Activated CD4-positive, alpha-beta T cell treated with anti-CD3 and anti-CD28 coated beads for 36 hours (primary cell): ENCODE measurements at places on chromosomes 2 and 18. TPM values are rescaled to one million over a fixed set of nuclear protein-coding genes. Genes with fewer than 3 reads are reported as not detected.

Gene PLCD4
- 0.18 TPM for total RNA-seq

Gene DSG3
- not detected for total RNA-seq

Gene TP53I3
- 1.0 TPM for total RNA-seq

Gene FEV
- not detected for total RNA-seq

Gene LTBP1
- 0.26 TPM for total RNA-seq

Gene PKDCC
- not detected for total RNA-seq

Gene GALNT14
- 0.83 TPM for total RNA-seq

Gene MALL
- 1.6 TPM for total RNA-seq

GRCh38 chr2:151730262-151730975, 3.9 kb downstream of the NEB start:
- no peak for DNase-seq

DNA sequence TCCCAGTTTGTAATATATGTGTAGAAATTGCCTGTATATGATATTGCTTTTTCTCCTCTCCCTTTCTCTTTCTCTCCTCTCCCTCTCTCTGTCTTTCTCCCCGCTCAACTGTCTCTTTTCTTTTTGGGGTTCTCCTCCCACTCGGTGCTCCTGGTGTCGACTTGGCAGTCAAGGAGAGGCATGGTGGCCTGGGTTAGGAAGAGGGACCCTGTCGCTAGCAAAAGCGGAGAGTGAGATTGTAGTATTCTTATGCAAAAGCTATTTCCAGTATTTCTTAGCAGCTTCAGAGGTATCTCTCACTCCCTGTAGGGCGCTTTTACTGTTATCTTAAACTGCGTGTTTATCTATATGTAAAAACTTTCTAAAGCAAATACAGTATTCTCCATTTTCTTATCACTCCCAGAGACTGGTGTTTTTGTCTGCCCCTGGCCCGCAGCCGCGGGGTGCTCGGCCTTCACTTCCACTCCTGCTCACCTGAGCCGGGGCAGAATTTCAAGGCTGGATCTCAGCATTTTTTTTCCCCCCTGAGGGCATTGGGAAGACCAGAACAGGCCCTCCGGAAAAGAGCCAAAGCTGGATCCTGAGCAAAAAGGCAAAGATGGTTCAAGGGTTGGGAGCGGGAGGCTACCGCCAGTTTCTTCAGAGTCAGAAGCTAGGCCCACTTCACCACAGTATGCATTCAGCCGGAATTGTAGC, 4.3 kb downstream of the SIX3 start:
- DNase-seq = no peak

GRCh38 chr2:3122525-3122924, 255.1 kb downstream of the EIPR1 start:
- DNase-seq = no peak

DNA sequence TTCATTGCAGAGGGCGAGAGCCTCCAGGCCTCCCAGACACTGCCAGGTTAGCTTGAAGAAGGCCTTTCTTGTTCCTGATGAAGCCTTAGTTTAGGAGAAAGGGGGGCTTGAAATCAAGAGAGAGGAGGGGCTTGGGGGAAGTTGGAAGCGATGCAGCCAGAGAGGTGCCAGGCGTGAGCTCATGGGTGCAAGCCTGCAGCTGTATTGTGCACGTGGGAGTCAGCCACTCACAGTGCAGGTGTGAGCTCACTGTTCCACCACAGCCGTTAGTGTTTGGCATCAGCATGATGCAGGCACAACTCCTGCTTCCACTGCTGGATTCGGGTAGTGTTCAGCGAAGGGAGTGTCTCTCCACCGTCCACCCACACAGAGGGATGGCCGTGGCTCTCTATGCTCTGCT, 68.4 kb upstream of the ALPP start:
- peak; percentile 74 for DNase-seq

DNA sequence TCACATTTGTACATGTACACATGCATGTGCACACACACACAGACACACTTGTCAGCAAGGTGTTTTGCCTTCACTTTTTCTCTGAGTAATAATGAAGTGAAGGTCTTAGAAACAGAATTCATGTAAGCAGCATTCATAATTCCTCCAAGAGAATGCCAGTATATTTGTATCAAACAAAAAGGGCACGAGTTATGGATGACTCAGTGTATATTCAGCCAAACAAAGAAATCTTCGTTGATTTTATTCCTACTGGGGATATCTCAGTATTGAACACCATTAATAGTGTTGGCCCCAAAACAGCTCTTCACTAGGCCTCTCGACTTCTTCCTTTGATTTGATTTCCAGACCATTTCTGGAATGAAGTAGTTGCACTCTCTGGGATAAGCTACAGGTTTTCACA, 125.3 kb downstream of the PIK3C3 start:
- DNase-seq = no peak

DNA sequence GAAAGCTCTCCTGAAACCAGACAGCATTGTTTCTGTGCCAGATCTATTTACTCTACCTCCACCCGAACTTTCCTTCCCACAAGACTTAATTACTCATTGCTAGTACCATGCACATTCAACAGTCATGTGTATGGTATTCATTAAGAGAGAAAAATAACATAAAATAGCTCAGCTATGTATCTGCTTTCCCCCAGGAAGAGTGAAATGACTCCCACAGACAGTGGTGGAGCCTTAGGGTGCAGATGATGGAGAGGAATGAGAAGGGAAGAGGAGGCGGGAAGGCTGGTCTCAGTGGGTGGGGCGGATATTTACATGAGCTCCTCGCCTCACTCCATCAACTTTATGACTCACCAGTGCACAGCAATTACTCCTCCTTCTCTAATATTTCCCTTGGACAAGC, 724.5 kb downstream of the EPHA4 start:
- DNase-seq = no peak

- DNase-seq = no peak
These were observed 90.7 kb upstream of the GCFC2 start for GRCh38 chr2:75801234-75801982.

- DNase-seq = no peak
These were observed 128.6 kb downstream of the DTNA start for GRCh38 chr18:34838669-34839068.

DNA sequence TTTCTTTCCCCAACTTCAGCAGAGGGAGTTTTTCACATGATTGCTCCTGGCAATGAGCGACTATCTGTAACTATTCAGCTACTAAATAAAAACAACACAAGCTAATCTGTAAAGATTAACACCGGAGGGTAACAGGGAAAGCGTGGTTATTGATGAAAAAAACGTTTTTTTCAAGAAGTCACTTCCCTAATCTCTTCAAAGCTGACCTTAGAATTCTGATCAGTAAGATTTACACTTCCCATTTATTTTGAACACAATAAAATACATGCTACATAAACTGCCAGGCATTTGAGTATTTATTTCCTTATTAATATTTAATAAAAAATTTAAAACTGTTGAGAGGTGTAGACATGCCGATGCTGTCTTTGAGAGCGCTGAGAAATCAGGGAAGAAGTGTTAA, 207.4 kb upstream of the HDAC4 start:
- DNase-seq = no peak

DNA sequence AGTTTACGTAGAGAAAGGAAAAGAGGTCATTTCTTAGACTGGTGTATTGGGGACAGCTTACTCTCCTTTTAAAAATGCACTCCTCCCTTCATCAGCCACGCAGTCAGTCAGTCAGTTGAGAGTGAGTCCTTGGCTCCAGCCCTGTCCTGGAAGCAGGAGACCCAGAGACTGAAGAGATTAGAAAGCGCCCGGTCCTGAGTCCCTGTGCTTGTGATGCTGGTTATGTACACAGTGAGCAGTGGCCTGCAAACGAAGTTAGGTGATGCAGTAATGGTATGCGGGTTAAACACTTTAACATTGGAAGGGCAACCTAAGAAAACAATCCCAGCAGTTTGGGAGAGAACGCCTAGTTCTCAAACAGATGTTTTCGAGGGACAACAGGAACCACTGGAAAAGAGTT, 6.3 kb upstream of the ASB1 start:
- DNase-seq = no peak

DNA sequence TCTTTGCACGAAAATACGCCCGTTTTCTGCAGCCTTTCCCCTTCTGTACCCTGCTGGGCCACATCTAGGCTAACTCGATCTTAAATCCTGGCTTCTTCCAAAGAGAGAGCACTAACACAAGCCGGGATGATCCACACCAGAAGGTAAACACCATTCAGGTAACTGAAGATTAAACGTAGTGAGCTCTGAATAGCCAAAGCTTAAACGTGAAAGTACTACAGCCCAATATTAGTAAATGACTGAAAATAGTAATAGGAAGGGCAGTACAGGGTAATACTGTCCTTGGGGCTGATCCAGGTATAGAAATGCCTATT, 422 bp upstream of the MRPL53 start:
- no peak for DNase-seq

DNA sequence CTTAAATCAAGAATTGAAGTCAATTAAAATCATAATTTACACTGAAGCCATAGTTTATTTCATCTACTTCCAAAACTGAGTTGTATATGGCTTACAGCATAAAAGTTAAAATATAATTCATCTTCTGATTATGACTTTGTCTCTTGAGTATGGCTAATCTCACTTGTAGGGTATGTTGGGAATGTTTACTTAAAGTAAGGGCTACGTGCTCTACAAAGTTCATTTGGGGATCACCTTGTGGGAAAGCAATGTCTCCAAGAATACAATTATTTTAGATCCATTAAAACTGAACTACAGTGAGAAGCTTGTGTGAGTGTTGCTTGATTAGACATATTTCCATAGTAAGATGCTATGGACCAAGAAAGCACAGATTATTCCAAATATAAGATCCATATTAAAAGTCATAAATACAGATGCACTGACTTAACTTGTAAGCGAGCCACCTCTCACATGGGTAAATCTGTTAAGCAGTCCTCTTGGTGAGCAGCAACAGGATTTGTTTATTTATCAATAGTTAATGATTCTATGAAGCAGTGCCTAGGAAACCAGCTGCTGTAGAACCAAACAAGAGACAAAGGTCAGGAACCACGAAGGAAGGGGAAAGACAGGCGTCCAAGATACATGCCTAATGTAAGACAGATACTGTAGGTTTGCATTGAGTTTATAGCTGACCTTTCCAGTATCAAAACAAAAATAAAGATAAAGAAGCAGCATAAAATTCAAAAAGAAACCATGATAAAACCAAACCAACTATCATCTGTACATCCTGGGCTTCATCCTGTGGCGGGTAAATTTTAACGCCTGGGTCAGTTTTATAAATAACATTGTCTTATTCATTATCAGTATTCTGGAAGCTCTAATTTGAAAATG, 24.8 kb downstream of the DSG4 start:
- DNase-seq = no peak

DNA sequence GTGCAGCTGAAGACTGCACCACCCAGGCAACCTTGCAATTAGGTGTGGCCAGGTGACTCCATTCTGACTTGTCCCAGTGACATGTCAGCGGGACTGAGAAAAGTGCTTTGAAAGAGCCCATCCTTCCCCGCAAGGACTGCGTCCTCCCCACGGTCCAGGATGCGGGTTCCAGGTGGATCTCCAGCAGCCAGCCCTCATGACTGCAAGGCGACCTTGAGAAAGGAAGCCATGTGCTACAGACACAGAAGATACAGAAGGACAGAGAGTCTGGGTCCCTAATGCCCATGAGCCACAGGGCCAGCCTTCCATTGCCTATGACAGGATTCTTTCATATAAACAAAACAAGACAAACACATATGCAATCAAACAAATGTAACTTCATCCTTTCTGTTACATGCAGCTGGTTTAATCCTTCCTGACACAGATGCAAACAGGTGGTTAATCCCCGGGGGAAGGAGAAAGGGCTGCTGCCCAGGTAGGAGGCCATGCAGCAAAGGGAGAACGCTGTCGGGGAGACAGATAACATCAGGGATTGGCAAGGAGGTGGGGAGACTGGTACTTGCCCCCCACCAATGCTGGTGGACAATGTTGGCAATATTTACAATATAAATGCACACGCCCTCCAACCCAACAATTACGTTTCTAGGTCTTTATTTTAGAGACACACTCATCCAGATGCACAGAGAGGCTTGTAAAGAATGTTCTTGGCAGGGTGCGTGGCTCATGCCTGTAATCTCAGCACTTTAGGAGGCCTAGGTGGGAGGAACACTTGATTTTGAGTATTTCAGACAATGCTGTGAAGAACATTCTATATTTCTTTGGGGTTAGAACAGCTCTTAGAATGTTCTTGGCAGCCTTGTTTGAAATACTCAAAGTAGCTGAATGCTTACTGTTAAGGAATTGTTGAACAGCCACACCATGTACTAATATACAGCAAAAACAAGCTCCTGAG, 64.8 kb downstream of the NCAPH start:
- no peak for DNase-seq

GRCh38 chr18:3051718-3052410, 38.9 kb upstream of the LPIN2 start:
- DNase-seq = no peak

DNA sequence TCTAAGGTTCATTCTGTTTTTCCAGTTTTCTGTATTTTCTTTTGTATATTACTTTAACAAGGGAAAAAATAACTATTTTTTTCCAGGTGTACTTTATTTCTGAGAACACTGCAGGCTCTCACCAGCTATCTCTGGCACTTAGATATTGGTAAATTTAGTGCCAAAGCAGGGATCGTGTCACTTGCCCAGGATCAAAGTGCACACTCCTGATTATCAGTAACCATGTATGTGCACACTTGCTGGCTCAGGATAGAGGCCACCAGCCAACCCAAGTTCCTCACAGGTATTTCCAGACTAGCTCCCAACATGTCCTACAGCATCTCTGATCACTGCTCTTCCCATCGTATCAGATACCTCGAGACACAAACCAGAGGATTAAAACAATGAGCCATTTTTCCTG, 5.8 kb upstream of the FZD5 start:
- no peak for DNase-seq

DNA sequence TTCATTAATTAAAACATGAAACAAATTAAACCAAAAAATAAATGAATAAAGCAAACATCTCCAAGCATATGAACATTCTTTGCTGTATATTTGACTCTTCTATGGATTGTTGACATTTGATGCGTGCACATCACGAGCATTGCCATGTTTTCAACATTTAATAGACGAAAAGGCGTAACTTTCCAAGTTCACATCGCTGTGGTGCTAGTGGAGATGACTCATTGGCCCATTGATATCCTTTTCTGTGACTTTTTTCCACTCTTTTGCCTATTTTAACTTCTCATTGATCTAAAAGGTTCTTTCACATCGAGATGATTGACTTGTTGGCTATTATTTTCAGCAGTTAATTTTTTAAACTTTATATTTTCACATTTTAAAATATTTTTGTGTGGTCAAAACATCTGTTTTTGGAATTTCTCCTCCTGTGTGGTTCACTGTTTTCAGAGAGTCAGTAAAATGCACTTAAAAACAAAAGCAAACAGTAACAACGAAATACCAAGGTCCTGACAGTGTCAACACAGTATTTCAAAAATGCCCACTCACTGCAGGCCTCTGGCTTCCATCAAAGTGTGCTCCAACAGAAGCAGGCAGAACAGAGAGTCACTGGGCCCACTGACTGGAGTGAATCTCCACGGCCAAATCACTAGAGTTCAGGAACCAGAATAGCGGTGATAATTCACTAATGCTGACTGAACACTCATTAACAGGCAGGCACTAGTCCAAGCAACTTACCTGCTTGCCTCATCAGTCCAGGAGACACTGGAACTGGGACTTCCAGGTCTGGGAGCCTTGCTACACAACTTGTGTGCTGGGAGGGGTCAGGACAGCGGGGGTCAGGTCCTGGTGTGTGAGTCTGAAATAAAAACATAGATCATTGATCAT, 372.2 kb upstream of the SMIM21 start:
- no peak for DNase-seq
